NCI-H526 treated with DMSO at 0.1 percent for 48 hours (cell line): ENCODE measurements at places on chromosomes 12 and 14.

GRCh38 chr14:79730953-79731352 lies 480.4 kb downstream of the DIO2 start:
- DNase-seq = no peak

- peak; percentile 72 for DNase-seq
These were observed 24.9 kb upstream of the FZD10 start for GRCh38 chr12:130137040-130138018.

GRCh38 chr12:6928022-6928702 lies 403 bp downstream of the ATN1 start:
- DNase-seq = no peak

DNA sequence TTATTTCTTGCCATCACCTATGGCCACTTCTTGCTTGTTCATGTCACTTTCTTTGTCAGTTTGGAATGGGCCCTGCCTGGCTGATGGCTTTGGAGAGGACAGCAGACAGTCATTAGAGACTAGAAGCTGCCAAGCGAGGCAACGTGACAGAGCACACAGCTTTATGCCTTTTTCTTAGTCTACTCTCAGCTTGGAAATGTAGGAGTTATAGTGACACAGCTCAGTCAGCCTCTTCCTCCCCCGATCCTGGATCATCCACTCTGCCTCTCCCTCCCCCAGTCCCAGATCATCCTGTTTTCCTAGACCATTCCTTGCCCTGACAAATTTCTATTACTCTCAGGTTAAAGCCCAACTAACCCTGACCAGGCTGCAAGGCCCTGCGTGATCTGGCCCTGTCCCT lies 26.6 kb downstream of the ETV6 start:
- no peak for DNase-seq

DNA sequence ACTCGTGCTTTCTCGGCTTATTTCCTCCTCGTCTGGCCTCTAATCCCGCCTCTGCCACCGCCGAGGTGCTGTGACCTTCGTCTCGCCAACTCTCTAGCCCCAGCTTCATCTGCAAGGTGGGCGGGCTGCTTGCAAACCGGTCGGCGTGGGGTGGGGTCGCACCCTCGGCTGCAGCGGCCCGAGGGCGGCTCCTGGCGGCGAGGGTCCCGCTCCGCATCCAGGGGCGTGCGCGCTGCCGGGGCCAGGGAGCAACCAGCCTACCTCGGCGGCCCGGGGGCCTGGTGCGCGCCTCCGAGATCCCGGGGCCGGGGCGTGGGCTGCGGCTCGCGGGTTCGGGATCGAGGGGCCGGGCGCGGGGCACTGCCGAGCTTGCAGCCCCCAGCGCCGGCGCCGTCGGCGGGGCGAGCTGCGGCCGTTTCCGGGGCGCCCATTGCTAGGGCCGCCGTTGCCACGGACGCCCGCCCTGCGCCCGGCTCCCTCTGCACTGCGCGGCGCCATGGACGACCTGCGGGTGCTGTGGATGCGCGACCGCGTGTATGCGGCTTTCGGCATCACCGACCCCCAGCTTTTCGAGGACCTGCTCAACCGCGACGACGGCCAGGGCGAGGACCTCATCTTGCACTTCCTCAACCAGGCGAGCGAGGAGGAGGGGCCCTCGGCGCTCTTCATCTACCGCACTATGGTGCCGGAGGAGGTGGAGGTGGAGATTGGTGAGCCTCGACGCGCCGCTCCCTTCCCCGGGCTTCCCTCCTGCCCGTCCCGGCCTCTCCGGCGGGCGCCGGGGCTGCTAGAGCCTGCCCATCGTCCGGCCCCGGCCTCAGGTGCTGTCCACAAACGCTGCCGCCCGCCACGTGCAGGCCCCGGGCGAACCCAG lies at the start of gene DNAH10:
TSS of gene DNAH10 (plus strand) at position 461 of the 874 bp plus-strand sequence. CDS start at position 497, 36 bp downstream.
- DNase-seq = peak; percentile 14

DNA sequence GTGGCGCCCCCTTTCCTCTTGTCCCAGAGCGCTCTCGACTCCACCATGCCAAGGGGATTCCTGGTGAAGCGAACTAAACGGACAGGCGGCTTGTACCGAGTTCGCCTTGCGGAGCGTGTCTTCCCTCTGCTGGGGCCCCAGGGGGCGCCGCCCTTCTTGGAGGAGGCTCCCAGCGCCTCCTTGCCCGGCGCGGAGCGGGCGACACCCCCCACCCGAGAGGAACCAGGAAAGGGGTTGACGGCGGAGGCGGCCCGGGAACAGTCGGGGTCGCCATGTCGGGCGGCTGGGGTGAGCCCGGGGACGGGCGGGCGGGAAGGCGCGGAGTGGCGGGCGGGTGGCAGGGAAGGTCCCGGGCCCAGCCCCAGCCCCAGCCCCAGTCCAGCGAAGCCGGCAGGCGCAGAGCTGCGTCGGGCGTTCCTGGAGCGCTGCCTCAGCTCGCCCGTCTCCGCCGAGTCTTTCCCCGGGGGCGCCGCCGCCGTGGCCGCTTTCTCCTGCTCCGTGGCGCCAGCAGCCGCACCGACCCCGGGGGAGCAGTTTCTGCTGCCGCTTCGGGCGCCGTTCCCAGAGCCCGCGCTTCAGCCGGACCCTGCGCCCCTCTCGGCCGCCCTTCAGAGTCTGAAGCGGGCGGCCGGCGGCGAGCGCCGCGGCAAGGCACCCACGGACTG lies 376 bp downstream of the INSM2 start:
- DNase-seq = peak; percentile 29

GRCh38 chr14:96590190-96590864 lies 88.1 kb downstream of the PAPOLA start:
- no peak for DNase-seq

DNA sequence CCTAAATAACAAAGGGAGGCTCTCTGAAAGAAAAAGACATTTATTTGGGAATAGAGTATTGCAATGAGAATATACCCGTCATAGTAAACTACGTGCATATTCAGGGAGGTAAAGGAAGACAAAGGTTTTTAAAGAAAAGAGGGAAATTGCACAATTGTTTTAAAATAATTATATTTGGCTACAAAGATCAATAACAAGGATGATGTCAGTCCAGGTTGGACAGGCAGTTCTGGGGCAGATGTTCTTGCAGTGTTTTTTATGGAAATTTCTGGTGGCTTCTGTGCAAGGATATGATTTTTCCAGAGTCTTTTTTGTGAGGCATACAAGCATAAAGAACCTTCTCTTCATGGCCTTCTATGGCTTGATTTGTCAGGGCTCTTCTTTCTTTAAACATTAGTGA lies 29.6 kb downstream of the HSD17B6 start:
- no peak for DNase-seq

DNA sequence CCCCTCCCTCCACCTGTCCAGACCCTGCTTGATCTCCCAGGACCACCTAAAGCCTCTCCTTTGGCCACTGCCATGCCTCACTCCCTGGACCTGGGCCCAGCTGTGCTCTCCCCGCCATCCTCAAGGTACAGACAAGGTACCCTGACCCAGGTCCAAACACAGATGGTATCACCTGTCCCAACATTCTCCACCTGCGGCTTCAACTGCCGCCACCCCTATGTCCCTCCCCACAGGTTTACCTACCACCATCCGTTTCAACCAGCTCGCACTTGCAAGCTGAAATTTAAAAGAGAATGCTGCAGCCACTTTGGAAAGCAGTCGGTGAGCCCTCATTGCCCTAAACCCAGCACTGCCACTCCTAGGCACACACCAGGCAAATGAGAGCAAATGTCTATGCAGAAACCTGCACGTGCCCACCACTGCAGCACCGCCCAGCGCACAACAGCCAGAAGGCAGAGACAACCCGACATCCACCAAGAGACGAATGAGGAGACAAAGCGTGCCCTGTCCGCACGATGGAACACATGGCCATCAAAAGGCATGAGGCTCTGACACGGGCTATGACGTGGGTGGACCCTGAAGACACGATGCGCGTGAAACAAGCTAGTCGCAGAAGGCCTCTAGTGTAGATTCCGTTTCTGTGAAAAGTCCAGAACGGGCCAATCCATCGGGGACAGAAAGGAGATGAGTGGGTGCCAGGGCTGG lies 71.0 kb downstream of the RFLNA start:
- DNase-seq = no peak

- DNase-seq = no peak
These were observed 32.4 kb downstream of the CAMKK2 start for GRCh38 chr12:121264135-121264534.
